ENCODE measurements at places on chromosomes 1 and 21. TPM values are rescaled to one million over a fixed set of nuclear protein-coding genes. Genes with fewer than 3 reads are reported as not detected.

GRCh38 chr1:33970148-33970825 is 106.4 kb downstream of the HMGB4 start:
- no peak for DNase-seq

The OLFML2B gene
- 1.4 TPM for total RNA-seq

The ADORA3 gene
- total RNA-seq: 0.27 TPM

GRCh38 chr1:21652937-21653743 is 16.0 kb downstream of the RAP1GAP start:
- no peak for DNase-seq

The FYB2 gene
- not detected for total RNA-seq

The IFI44 gene
- 10.9 TPM for total RNA-seq

DNA sequence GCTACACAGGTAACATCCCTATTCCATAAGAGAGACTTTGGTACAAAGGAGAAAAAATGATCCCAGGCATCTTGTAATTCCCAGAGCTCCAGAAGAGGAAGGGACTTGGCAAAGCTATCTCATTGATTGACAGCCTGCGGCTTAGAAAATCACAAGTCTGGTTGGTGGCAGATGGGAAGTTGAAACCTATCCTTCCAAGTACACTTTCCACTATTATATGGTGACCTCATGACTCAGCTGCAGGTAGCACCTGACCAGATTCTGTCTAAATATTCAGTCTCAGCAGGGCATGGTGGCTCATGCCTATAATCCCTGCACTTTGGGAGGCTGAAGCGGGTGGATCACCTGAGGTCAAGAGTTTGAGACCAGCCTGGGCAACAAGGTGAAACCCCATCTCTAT is 89.9 kb downstream of the TIAM1 start:
- DNase-seq: no peak

- DNase-seq: no peak
Observed at GRCh38 chr1:2965676-2966075, 55.6 kb upstream of the ACTRT2 start.

DNA sequence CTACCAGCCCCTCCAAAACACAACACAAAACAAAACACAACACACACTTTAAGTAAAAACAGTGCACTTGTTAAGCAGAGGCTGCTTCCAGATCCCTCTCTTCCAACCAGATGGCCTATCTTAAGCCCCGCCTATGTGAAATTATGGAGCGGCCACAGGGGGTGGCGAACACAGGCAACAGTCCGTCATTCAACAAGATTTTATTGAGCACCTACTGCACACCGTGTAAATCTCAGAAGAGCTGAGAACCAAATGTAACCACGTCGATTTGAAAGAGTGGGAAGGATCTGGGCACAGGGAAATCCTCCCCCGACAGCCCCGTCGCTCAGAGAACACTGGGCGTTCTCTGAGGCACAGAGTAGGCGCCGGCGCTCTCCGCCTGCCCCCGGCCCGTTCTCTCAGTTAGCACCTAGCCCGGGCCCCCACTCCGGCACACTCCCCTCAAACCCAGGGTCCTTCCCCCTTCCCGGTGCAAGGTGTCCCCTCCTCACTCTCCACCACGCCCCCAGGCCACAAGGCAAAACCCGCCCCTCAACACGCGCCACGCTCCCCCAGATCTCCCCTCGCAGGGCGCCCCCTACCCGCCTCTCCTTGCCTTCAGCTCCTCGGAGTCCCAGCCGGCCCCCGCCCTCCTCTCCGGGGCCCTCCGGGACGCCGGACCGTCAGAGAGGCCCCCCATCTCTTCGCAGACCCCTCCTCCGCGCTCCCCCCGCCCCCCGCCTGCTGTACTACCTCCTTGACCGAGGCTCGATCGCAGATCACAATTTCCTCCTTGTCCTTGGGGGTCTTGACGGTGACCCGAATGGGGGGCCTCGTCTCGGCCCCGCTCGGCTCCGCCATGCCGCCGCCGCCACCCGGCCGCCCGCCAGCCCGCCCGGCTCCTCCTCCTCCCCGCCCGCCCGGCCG is 483 bp downstream of the UBQLN4 start:
- no peak for DNase-seq

DNA sequence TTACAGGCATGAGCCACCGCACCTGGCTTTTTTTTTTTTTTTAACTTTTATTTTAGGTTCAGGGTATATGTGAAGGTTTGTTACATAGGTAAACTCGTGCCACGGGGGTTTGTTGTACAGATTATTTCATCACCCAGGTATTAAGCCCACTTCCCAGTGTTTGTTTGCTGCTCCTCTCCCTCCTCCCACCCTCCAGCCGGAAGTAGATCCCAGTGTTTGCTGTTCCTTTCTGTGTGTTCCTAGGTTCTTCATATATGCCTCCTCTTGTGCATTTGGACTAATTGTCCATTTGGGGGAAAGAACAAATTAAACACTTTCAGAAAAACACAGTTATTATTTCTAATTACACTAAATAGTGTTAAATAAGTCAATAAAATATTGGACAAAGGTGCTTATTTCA is 1.1 kb upstream of the SLC2A7 start:
- DNase-seq: no peak

The EVA1B gene
- 11.1 TPM for total RNA-seq

GRCh38 chr1:177737456-177737855 is 232.4 kb downstream of the SEC16B start:
- no peak for DNase-seq

- DNase-seq: no peak
Observed at GRCh38 chr1:16391411-16391810, 24.4 kb downstream of the SZRD1 start.

DNA sequence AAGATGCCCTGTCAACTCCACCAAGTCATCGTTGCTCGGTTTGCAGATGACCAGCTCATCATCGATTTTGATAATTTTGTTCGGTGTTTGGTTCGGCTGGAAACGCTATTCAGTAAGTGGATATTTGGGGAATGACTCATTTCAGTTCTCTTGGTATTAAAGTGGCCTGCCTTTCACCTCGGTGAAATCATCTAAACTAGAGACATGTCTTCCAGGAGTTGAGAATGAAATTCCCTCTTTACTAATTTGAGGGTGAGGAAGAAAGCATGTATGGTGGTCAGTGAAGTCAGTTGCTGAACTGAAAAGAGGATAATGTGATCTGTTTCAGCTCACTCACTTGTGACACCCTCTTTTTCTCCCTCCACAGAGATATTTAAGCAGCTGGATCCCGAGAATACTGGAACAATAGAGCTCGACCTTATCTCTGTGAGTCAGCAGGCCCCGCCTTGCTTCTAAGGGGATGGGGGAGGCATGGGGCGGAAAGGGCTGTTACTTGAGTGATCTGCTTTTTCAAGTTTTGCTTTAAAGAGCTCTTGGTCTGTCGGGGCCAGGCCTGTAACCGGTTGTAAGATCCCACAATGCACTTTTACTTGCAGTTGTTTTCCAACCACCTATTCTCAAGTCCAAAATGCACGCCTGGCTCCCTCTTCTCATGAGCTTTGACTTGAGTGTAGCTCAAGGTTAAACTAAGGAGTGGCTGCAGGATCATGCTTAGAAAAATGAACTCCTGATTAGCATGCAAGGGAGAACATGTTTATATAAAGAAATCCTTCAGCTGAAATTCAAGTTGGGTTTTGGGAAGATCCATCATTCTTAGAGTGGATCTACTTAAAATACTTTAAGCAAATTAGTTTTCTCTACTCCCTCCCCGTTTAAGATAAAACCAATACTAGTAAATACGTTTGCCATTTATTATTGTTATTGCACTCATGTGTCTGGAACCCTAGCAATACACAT is 59.8 kb downstream of the CAPN2 start:
- no peak for DNase-seq

DNA sequence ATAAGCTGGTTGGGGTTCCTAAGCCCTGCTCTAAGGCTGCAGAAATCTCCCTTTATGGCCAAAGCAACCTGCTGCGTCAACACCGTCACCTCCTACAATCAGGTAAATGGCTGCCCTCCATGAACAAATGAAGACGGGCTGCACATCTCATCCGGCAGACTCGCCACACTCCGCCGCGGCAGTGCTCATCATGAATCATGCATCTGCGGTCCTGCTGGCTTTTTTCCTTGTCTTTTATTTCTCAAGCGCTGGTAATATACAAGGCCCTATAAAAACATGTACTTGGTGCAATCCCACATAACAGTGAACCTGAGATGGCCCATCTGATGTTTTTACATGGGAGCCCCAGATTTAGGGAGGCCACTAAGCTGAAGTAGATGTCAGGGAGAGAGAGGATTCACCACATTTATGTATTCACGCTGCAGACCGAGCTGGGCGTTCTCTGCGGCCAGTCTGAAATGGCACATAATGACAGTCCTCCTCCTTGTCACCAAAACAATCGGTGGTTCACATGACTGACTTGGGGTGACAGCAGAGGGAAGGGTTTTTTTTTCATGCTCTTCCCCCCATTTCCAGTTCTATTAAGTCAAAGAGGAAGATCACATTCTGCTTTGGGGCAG is 91.6 kb downstream of the KAZN start:
- no peak for DNase-seq

The HES3 gene
- not detected for total RNA-seq

DNA sequence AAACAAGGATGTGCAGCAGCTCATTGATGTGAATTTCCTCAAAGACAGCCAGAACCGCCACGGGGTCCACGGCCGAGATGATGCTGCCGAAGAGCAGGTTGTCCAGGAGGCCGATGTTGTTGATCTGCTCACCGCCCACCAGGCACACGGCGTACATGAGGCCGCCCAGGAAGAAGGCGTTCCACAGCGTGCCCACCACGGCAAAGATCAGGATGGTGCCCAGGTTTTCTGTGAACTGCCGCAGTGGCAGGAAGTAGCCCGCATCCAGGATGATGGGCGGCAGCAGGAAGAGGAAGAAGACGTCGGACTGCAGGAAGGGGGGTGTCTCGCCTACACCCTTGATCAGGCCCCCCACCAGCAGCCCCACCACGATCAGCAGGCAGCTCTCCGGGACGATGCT is 41.1 kb downstream of the SLC9A1 start:
- no peak for DNase-seq

DNA sequence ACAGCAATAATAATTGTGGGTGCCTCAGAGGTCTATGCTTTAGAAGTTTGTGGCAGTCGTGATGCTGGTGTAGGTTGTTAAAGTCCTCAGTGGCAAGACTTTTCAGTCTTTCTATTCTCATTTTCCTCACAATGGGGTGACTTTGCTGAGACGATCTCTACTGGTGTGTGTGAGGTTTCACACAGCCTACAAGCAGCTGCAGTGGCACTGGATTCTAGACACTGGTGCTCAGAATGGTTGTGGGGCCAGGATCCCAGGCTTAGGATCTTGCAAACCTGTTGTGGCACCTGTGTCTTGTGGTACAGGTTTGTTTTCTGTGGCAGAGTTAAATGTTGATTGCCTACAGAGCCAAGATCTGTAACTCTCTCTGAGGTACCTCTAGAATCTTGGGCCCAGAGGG is 581.2 kb downstream of the PTPRC start:
- DNase-seq: no peak

The CRNN gene
- total RNA-seq: 2,192 TPM

The MYBPHL gene
- not detected for total RNA-seq

The DISP3 gene
- total RNA-seq: not detected

DNA sequence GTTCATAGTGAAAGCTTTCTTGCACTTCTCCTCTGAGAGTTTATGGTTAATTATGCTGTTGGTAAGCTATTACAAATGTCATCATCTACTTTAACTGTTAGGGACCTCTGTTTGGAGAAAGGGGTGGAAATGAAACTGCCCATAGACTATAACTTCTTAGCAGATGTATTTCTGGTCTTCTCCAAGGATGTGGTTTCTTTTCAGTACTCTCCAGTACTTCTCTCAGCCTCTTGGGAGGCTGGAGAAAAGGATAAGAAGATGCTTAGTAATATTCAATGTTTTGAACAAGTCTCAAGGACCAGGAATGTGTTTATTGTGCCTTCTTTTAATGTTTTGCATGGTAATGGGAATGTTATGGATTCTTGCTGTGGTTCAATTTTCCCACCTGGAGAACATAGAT is 60.4 kb downstream of the LAMC2 start:
- DNase-seq: no peak

GRCh38 chr1:179747611-179748010 is 4.5 kb downstream of the FAM163A start:
- DNase-seq: no peak

The GJA9 gene
- total RNA-seq: 0.75 TPM

DNA sequence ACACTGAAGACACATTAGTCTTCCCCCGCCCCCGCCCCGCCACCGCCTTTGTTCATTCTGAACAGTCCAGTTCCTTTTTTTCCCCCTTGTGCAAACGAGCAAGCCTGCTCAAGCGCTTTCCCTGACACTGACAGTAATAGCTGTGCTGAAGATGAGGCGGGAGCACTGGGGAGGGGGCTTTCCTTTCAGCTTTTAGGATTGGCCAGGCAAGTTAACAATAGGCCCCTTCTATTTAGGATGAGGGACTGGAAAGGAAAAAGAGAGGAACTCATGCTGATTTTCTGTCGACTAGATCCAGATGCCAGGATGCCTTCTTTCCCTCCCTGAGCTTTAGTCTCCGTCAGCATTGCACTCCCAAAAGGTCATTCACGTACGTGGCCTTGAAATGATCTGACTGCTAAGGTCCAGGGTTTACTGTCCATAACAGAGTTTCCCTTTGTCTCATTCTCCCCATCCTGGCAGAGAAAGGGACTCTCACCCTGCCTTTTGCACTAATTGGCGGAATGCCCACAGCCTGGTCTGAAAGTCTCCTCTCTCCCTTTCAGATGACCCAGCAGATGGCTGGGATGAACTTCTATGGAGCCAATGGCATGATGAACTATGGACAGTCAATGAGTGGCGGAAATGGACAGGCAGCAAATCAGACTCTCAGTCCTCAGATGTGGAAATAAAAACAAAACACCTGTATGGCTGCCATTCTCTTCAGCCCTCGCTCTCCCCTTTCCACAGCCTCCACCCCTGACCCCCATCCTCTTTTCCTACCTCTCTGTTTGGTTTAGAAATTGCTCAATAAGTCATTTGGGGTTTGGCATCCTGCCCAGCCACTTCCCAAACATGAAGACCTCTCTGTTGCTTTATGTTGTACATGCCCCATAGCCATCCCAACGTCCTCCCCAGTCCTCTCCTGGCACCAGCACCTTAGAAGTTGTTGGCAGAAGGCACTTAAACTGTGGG is 28.6 kb upstream of the ZFP69B start:
- no peak for DNase-seq

DNA sequence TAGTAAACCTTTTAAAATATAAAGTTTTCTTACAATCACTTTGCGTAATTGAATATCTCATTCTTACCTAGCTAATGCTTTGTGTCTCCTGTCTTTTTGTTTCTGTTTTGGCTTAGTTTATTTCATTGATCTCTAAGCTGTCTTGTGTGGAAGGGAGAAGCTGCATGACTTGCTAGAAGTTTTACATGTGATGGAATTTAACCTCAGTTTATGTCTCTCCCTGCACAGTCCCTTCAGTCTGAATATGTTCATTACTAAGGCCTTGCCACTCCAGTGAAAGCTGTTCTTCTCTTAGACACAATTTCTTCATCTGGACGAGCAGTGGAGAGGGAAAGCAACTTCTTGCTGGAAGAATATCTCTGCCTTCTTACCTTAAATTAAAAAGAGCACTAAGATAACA is 19.9 kb upstream of the GPR88 start:
- DNase-seq: no peak

The CLDN17 gene
- 0.83 TPM for total RNA-seq
